Cardiac ventricle fibroblast (primary cell): ENCODE measurements at places on chromosomes 16 and 17. TPM values are rescaled to one million over a fixed set of nuclear protein-coding genes. Genes with fewer than 3 reads are reported as not detected.

Gene XAF1
- total RNA-seq: 11.1 and 14.4 TPM in 2 replicates

Gene TELO2
- total RNA-seq: 11.5 and 17.0 TPM in 2 replicates

Gene KIF19
- total RNA-seq: 0.54 and 1.1 TPM in 2 replicates

Gene SPAG9
- 40.7 and 69.0 TPM in 2 replicates for total RNA-seq

Gene PTX4
- total RNA-seq: 0.37 TPM in 1 of 2 replicates, not detected in the other

Gene ZNF771
- total RNA-seq: 28.0 and 32.5 TPM in 2 replicates

Gene FAM20A
- total RNA-seq: 62.7 and 70.0 TPM in 2 replicates

Gene CHRNE
- 0.31 and 0.54 TPM in 2 replicates for total RNA-seq

Gene CLEC18C
- total RNA-seq: not detected in 2 replicates

Gene SLFN5
- 17.5 and 19.2 TPM in 2 replicates for total RNA-seq

Gene RNF112
- 1.9 and 3.4 TPM in 2 replicates for total RNA-seq

Gene OTOP2
- not detected in 2 replicates for total RNA-seq

Gene SLC52A1
- total RNA-seq: not detected in 2 replicates

Gene ATP2A3
- 0.06 TPM in 1 of 2 replicates, not detected in the other for total RNA-seq

Gene WIPI1
- 92.4 and 128 TPM in 2 replicates for total RNA-seq

Gene ATXN7L3
- total RNA-seq: 40.0 and 41.2 TPM in 2 replicates

Gene GSG1L
- not detected in 2 replicates for total RNA-seq

Gene CD300E
- total RNA-seq: not detected in 2 replicates

Gene PRAC2
- not detected in 2 replicates for total RNA-seq

Gene CARD14
- 0.15 TPM in 1 of 2 replicates, not detected in the other for total RNA-seq

Gene APOBR
- not detected in 2 replicates for total RNA-seq

Gene EIF1
- 315 and 385 TPM in 2 replicates for total RNA-seq

Gene PITPNM3
- 0.62 and 1.2 TPM in 2 replicates for total RNA-seq

Gene NT5C3B
- total RNA-seq: 47.2 and 58.6 TPM in 2 replicates

Gene MT1H
- total RNA-seq: not detected in 2 replicates
